ENCODE measurements at places on chromosomes 11 and 22.
A peak's percentile ranks its signal among the peaks of the same experiment; 100 is the strongest.

DNA sequence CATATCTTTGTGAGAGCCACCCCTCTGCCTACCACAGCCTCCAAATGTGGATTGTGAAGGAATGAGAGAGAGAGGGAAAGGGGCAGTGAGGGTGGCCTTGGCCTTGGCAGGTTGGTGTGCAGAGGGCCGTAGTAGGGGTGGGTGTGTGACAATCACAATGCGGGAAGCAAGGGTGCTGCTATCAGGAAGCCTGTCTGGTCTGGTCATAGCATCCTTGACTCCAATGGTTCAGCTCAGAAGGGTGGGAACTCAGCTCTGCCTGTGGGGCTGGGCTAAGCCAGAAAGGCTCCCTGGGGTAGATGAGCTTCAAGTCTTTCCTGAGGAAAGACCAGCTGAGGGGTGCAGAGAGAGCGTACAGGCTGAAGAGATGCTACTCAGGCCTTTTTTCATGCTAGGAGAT lies 72.7 kb downstream of the RRM1 start:
- DNase-seq, result no peak

DNA sequence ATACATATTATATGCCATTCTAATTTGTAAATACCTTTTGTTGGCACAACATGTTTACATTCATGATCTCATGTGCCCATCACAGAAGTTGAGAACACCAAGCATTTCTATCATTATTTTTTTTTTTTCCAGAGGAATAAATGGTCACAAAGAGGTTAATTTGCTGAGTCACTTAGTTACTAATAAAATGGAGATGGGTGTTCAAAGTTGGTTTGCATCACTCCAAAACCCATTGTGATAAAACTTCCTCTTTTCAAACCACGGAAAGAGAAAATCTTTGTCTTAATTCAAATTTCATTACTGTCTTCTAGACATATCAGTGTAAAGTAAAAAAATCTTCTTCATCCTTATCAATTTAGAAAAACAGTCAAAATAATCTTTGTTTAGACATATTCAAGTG lies 636.8 kb upstream of the CCDC179 start:
- DNase-seq, result no peak

- no peak for DNase-seq
Measured at GRCh38 chr11:118845369-118845768, 38.3 kb upstream of the CXCR5 start.

DNA sequence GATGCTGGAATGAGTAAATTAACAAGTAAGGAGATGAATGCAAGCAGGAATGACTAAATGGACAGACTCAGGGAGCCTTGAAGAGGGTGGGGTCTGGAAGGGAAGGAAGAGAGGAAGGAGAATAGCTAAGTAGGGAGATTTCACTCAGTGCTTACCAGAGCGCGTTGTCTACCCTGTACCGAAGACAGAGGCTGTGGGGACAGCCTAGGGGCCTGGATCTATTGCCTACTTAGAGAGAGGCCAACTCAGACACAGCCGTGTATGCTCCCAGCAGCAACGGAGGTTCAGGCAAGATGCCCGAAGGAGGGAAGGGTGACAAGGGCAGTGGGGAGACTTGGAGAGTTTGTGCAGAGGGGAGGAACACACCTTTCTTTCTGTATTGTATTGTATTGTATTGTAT lies at the start of gene FOLR2:
Gene FOLR2 (plus strand): TSS at position 157 of the 400 bp plus-strand sequence. CDS start 1,791 bp downstream, outside the sequence.
- DNase-seq, result no peak

GRCh38 chr22:23001463-23001862 lies 68.9 kb upstream of the GNAZ start:
- DNase-seq, result no peak

DNA sequence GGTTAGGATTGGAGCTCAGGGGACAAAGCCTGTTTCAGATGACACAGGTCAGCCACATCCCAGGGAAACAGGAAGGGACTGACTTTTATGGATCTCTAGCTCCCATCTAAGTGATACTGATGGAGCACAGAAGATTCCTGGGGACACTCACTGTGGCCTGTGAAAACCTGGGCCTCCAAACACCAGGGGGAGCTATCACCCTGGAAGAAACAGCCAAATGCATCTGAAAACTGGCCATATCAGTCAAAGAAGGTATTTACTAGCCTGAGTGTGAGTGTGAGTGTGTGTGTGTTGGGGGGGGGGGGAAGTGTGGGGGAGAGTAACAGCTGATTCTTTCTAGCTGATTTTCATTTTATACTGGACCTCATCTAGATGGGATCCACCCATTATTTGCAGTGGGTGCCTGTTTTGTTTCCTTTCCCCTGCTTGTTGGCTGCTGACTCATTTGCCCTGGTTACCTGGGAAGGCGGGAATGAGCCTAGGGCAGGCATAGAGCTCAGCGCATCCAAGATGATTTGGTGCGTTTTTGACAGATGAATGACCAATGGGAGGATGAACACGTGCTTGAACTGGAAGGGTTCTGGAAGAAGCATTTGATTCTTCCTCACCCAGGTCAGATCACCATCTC lies 284.0 kb downstream of the KIRREL3 start:
- DNase-seq, result no peak

- no peak for DNase-seq
Measured at GRCh38 chr11:76234021-76234415, 27.7 kb upstream of the WNT11 start.

DNA sequence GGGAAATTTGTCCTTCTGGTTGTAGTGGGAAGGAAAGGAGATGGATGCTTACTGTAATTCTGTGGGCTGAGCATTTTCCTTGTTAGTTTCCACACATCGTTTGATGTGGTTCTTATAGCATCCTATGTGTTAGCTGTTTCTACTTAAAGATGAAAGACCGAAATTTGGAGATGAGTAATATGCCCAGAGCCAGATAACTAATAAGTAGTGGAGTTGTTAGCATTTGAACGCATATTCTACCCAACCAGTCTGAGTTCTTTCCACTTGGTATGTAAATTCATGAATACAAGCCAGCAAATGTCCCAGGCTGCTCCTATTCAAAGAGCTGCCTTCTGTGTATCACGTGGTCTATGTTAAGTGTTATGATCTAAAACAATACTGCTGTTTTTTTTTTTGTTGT lies 14.6 kb downstream of the SPECC1L start:
- no peak for DNase-seq

GRCh38 chr11:6864438-6864837 lies 1.6 kb downstream of the OR10A2 start:
- DNase-seq, result no peak

- DNase-seq, result no peak
Measured at GRCh38 chr11:70016666-70017367, 61.3 kb upstream of the ANO1 start.

DNA sequence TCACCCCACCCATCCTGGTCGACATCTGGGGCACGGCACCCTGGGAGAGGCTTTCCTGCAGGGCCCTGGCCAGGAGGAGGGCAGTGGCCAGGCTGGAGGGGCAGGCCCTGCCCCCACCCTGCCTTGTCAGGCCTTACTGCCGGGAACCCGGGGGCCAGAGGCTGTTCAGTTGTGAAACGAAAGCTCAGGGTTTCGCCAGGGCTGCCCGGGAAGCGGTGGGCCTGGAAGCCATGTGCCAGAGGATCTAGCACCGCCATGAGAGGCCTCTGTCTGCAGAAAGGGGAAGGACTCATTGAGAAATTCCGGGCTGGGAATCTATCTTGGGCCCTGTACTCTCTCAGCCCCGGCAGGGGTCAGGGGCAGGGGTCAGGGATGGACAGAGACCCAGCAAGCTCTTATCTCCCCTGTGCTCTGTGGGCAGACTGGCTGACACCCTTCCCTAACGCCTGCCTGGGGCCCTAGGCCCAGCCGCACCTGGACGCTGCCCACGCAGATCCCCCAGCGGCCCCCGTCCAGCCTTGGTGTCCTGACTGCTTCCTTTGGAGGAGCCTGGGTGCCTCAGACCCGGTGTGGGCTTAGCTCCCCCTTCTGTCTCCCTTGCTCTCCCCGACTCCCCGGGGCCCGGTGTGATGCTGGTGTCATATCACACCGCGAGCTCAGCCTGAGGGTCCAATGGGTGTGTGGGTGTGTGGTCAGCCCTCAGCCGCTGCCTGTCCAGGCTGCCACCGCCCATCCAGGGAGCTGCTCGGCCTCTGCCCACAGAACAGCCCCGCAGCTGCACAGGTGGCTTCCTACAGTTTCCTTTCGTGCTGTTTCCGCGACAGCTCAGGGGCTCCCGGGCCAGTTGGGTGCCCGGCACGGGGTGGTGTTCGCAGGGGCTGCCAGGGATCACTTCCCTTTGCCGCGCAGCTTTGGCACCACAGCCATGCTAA lies 6.5 kb downstream of the PIM3 start:
- no peak for DNase-seq

GRCh38 chr11:65225279-65226102 lies 36.3 kb upstream of the POLA2 start:
- DNase-seq, result peak; percentile 12

GRCh38 chr11:78961937-78962701 lies 387.5 kb upstream of the NARS2 start:
- no peak for DNase-seq

DNA sequence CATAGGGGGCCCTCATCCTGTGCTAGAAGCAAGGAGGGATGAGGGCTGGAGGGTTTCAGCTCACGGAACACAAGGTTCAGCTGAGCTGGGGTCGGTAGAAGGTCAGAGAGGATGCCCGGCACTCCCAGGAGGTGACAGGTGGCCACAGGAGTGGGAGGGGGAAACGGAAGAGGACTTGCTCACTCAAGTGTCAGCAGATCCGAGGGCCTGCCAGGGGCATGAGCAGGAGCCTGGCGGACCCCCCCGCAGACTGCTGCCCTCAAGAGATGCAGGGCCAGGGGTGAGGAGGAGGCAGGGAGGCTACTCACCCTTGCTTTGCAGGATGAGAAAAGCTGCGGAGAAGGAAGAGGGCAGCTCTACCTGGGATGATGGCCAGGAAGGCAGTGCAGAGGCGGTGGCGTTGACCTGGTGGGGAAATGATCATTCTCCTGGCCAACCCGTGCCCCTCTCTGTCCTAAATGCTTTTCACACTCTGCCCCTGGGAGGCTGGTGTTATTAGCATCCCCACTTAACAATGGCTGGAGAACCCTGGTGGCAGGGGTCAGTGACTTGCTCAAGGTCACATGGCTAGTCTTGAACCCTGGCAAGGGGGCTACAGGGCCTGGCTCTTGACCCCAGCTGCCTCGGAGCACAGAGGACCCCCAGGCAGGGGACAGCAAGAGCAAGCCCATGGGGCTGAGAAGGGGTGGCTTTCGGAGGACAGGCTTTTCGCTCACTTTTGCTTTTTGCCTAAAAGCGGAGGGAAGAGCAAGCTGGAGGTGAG lies 30.1 kb upstream of the CSNK1E start:
- DNase-seq, result no peak

DNA sequence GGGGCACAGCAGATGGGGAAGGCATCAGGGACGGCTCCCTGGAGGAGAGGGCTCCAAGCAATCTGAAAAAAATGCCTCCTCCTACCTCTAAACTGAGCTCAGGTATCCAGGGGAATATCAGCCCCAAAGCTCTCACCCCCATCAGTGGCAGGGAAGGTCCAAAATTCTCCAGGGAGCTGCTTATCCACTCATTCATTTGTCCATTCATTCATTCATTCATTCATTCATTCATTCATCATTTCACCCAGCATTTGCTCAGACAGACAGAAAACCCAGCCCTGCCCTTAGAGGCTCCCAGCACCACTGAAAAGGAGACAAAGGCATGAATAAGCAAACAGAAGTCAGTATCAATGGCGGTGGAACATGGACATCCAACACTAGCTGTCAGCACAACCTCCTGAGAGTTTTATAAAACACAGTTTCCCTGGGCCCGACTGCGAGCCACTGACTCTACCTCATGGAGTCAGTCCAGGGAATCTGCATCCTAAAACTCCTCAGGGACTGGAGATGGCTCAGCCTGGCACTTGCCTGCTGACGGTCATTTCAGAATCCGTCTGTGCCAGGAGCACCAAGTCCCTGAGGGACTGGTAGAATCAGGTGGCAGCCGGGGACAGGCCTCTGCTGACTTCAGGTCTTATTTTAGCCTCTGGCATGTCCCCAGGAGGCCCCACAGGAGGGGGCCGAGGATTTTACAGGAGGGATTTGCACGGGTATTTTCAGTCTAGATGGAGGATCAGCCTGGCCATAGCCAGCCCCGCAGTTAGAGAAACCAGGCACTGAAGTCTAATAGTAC lies 164.6 kb downstream of the MN1 start:
- DNase-seq, result no peak

All from skeletal muscle cell (primary cell).